ENCODE measurements at places on chromosomes 5 and 9.

GRCh38 chr9:30125881-30126280 is 2258.6 kb upstream of the ACO1 start:
- DNase-seq, result no peak

- no peak for DNase-seq
Observed at GRCh38 chr9:89183146-89183545, 4.5 kb upstream of the SHC3 start.

GRCh38 chr5:16265141-16265540 is 85.5 kb upstream of the MARCHF11 start:
- DNase-seq, result no peak

DNA sequence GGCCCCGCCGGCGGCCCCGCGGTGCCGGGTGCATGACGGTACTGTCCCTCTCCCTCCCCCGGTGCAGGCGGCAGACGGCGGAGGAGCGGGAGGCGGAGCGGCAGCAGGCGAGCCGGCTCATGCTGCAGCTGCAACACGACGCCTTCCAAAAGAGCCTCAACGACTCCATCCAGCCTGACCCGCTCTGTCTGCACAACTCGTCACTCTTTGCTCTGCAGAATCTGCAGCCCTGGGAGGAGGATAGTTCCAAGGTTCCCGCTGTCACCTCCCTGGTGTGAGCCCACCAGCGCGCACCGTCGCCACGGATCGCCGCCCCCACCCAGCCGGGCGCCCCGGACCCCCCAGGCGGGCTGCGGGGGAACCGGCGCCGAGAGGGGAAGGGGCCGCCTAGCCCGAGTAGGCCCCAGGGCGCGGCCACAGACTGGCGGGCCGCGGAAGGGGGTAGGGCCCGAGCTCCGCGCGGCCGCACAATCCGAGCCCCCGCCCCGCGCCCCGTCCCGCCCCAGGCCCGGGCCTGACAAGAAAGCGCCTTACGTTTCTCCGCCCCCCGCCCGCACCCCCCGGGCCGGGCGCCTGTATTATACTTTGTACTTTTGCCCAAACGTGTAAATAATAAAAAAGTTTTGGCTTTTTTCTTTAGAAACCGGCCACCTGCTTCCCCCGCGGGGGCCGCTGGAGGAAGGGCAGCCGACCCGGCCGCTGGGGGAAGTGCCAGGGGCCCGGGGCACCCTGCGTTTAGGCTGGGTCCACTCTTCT is 2.5 kb downstream of the TLX3 start:
- DNase-seq, result no peak

- no peak for DNase-seq
Observed at GRCh38 chr9:95008151-95008771, 281.8 kb downstream of the AOPEP start.

GRCh38 chr5:83069096-83069799 is 7.9 kb downstream of the TMEM167A start:
- no peak for DNase-seq

DNA sequence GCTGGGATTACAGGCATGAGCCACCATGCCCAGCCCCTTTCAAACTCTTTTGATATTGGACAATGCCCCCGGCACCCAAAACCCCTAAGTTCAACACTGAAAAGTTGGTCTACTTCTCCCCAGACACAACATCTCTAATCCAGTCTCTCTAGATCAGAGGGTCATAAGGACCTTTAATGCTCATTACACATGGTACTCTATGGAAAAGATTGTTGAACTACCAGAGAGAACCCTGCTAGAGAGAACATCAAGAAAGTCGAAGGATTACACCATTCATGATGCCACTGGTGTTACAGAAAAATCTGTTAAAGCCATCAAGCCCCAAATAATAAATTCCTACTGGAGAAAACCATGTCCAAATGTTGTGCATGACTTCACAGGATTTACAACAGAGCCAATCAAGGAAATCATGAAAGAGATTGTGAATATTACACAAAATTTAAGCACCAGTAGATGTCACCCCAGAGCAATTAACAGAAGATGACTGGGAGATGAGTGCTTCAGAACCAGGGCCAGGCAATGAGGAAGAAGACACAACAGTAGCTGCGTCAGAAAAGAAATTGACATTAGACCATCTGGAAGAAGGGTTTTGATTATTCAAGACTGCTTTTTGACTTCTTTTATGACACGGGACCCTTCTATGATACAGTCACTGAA is 28.3 kb upstream of the NIPAL4 start:
- DNase-seq, result no peak

GRCh38 chr5:168219515-168220410 is 71.7 kb upstream of the WWC1 start:
- DNase-seq, result peak; percentile 5

GRCh38 chr9:130912932-130913598 is 16.5 kb upstream of the QRFP start:
- no peak for DNase-seq

DNA sequence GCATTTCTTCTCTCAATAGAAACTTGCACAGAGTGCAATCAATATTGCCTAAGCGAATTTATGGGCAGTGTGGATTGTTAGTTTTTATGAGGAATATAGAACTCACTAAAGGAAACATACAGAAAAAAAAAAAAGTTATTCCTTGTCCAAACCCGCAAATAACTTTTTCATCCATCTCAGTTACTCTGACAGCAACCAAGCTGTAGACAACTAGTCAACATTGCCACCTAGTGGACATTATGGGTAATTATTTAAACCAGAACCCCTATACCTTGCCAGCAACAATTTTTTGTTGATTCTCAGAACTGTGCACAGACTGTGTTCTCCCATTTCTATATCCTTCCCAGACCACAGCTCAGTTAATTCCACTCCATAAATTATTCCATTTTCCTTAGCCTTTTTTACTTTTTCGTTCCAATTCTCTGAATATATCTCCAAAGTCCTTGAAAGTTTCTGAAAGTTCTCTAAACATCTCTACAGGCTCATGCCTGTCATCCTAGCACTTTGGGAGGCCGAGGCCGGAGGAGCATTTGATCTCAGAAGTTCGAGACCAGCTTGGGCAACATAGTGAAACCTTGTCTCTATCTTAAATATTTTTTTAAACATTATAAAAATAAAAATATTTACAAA is 2.6 kb upstream of the AFAP1L1 start:
- DNase-seq, result no peak

DNA sequence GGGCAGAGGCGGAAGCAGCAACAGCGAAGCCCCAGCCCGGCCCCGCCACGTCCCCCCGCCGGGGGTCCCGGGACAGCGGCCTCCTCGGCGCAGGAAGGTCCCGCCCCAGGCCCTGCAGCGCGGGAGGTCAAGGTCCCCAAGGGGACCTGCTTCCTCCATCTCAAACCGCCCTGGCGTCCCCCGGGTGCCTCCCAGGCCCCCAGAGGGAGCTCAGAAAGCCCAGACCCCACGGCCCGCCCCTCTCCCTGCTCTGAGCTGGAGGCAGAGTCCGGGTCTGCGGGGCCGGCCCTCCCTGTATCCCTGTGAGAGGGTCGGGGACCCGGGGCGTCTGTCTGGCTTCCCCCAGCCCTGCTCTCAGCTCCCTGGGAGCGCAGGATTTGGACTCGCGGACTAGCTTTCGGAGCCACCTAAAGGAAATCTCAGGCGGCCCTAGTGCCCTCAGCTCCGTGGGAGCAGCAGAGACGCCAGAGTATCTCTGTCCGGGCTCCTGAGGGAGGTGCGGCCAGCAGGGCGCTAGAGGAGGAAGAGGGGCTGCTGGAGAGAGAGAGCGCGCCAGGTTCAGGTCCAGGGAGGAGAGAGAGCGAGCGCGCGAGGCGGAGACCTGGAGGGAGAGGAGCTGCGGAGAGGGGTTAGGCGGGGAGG is 30.7 kb downstream of the EXOC3 start:
- no peak for DNase-seq

DNA sequence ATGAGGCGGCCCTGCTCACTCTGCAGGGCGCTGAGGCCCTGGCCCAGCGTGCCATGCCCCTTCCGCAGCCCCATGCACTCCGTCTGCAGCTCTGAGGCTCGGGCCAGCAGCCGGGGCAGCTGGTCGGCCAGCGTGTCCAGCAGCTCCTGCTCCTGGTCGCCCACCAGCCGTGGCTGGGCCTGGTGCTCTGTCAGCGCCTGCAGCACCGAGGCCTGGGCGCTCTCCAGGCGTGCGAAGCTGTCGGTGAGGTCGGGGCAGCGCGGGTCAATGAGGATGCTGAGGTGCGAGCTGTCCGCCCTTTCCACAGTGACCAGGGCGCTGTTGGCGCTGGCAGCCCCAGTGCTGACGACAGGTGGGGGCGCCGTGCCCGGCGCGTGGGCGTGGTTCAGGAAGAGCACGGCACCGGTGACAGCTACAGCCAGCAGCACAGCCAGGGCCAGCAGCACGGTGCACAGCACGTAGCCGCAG is 9.4 kb downstream of the FIBCD1 start:
- DNase-seq, result no peak

- no peak for DNase-seq
Observed at GRCh38 chr5:161263191-161263590, 283.3 kb downstream of the GABRB2 start.

GRCh38 chr9:114321759-114322158 is 1.1 kb upstream of the ORM1 start:
- no peak for DNase-seq

GRCh38 chr5:127865273-127865672 is 162.1 kb downstream of the CCDC192 start:
- DNase-seq, result no peak

DNA sequence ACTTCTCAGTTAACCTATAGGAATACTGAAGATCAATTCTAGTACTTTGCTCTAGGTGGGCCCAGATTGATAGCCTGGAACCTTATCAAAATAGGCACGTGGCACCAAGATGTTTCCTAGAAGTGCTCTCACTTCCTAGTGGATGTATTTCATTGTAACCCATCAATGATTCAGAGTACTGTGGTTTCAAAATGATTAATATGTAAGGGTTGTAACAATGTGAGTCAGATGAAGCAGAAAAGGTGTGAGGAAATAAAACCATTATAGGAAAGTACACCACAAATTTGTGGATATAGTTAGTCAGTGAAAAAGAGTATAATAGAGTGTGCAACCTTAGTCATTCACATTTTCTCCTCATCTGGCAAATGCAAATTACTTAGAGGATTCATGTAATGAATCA is 177.3 kb upstream of the FST start:
- DNase-seq, result no peak

DNA sequence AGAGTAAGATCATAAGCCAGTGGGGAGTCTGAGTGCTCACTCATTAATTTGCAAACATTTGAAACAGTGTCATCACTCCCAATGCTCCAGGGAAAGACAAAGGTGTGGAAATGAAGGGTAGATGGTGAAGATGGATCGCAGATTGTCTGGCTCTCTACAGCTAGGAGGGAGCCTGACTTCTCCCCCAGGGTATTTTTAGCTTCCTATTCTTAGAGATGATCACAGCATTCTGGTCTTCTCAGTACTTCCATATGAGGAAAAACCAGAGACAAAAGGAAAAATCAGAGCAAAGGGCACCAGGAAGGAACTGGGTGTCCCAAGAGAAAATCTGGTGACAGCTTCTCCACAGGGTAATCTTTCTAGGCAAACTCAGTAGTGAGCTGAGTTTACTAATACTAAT is 401.9 kb upstream of the GRIA1 start:
- DNase-seq, result no peak

DNA sequence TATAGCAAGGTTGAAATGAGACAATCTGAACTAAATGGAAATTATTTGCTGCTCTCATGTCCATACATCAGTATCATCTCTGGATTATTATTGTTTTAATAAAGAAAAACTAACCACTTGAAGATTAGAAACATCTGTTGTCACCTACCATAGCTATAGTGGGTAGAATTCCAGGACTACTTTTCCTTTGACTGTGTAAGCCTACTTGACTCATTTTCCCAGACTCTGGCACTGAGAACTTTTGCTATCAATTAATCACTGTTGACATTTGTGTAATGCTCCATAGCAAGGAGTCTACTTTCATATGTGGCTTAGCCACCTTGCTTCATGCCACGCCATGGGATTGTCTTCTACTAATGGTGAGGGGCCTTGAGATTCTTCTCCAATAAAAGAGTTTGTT is 59.9 kb upstream of the ARRDC3 start:
- DNase-seq, result no peak

DNA sequence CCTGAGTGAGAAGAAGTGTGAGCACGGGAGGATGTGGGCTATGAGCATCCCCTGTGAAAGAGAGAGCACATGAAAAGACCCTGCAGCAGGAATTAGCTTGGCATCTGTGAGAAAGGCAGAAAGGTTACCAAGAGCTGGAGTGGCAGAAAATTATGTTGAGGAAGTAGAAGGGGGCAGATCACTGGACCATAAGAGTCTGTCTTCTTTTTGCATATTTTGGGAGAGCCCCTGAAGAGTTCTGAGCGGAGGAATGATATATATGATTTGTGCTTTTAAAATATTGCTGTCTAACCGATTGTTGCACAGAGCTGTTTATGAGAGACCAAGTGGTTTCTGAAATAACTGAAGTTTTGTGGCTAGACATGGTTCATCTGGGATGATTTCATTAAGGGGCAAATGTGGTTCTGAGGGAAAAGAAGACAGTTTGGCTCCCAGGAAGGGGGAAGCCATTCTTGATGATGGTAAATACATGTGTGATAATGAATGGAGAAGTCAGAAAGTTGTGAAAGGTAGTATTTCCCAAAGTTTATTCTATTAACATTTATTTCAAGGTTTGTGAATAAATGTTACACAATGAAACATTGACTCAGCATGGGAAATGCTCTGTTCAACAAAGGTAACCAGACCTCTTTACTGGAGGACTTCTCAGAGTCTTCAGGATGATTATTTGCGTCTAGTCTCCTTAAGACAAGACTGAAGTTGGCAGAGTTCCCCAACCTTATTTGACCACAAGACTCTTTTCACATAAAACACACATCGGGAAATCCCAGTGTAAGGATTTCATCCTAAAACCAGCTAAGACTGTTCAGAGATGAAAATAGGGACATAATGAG is 31.5 kb upstream of the ADRB2 start:
- DNase-seq, result no peak

DNA sequence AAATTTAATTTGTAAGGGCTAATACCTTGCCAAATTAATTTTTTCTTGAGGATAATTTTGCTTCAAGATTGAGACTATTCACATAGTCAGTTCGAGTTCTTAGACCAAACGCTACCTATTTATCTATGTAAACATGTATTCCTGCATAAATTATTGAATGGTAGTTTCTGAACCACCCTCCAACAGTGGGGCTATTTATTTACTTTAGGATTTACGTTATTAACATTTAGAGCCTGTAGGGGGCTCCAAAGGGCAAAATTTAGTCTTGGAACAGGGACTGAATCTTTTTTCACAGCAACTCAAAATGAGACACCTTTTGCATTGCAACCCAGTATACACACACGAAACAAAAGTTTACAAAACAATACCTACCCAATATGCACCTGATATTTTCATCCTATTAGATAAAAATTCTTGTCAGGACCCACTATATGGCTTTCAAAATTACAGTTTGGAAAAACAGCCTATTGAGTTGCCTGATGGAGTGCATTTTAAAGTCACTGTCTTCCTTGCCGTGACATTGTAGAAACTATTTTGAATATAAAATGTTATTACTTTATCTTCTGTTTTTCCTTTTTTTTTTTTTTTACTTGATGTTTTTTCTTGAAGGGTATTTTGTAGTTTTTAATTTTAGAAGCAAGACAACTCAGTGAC is 47.1 kb upstream of the POU4F3 start:
- DNase-seq, result no peak

Data from stimulated activated CD8-positive, alpha-beta memory T cell treated with anti-CD3 and anti-CD28 coated beads, Interleukin-7, amount 100 ng/mL, for 24 hours (primary cell).